Dermis lymphatic vessel endothelial cell (primary cell): ENCODE measurements at places on chromosomes 16 and 17. TPM values are rescaled to one million over a fixed set of nuclear protein-coding genes. Genes with fewer than 3 reads are reported as not detected.

The SLC16A5 gene
- total RNA-seq, result 5.0 and 5.2 TPM in 2 replicates

The HOXB6 gene
- 1.7 and 4.8 TPM in 2 replicates for total RNA-seq

The CEP295NL gene
- 1.3 and 1.4 TPM in 2 replicates for total RNA-seq

The CES3 gene
- under 0.01 TPM in 1 of 2 replicates, not detected in the other for total RNA-seq

The TVP23B gene
- 46.9 and 50.1 TPM in 2 replicates for total RNA-seq

The ZNF205 gene
- 10.6 and 13.4 TPM in 2 replicates for total RNA-seq

The ST6GALNAC1 gene
- total RNA-seq, result not detected in 2 replicates

The EFCAB5 gene
- total RNA-seq, result 0.22 and 0.34 TPM in 2 replicates

The CHST5 gene
- total RNA-seq, result under 0.01 and 0.09 TPM in 2 replicates

The CCDC40 gene
- 2.0 and 2.3 TPM in 2 replicates for total RNA-seq

The OR1A2 gene
- not detected in 2 replicates for total RNA-seq

The LGALS3BP gene
- total RNA-seq, result 1.8 and 5.1 TPM in 2 replicates

The RAMP2 gene
- total RNA-seq, result 15.6 and 21.5 TPM in 2 replicates

The SCN4A gene
- total RNA-seq, result under 0.01 TPM in 2 replicates

The PLEKHM1 gene
- 16.2 and 20.0 TPM in 2 replicates for total RNA-seq

The CAVIN1 gene
- 384 and 454 TPM in 2 replicates for total RNA-seq

The HEATR9 gene
- total RNA-seq, result not detected in 2 replicates

The NHERF2 gene
- 40.3 and 40.6 TPM in 2 replicates for total RNA-seq

The CNTD1 gene
- total RNA-seq, result not detected in 2 replicates

The TSNAXIP1 gene
- total RNA-seq, result 0.26 and 0.76 TPM in 2 replicates

The ZNF830 gene
- total RNA-seq, result 10.2 and 15.5 TPM in 2 replicates

The PRSS21 gene
- total RNA-seq, result 0.65 and 1.1 TPM in 2 replicates

The CD79B gene
- 0.22 and 0.43 TPM in 2 replicates for total RNA-seq

The CLDN7 gene
- 0.76 and 1.5 TPM in 2 replicates for total RNA-seq

The GJC1 gene
- 2.9 and 4.6 TPM in 2 replicates for total RNA-seq
